Substantia nigra (tissue), 51 donors: ENCODE measurements at places on chromosomes 7 and 10.
A peak's percentile ranks its signal among the peaks of the same experiment; 100 is the strongest.

GRCh38 chr7:37372750-37373149 lies 75.9 kb downstream of the ELMO1 start:
- DNase-seq, result no peak

DNA sequence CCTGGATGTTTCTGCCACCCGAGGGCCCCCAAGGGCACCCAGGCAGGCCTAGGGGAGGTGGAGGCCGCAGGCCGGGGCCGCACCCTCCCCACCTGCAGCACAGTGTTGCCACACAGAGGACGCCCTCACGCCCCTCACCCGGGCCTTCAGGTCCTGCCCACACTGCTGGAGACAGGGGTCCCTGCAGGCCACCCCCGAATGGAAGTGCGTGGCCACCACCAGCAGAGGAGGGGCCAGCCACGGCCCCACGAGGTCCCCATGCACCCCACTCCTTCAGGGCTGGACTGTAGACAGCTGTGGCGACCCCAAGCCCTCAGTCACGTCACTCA lies 35.4 kb downstream of the ADAP1 start:
- no peak for DNase-seq

- DNase-seq, result no peak
These were observed 143.8 kb downstream of the KCNMA1 start for GRCh38 chr10:77493851-77494261.

DNA sequence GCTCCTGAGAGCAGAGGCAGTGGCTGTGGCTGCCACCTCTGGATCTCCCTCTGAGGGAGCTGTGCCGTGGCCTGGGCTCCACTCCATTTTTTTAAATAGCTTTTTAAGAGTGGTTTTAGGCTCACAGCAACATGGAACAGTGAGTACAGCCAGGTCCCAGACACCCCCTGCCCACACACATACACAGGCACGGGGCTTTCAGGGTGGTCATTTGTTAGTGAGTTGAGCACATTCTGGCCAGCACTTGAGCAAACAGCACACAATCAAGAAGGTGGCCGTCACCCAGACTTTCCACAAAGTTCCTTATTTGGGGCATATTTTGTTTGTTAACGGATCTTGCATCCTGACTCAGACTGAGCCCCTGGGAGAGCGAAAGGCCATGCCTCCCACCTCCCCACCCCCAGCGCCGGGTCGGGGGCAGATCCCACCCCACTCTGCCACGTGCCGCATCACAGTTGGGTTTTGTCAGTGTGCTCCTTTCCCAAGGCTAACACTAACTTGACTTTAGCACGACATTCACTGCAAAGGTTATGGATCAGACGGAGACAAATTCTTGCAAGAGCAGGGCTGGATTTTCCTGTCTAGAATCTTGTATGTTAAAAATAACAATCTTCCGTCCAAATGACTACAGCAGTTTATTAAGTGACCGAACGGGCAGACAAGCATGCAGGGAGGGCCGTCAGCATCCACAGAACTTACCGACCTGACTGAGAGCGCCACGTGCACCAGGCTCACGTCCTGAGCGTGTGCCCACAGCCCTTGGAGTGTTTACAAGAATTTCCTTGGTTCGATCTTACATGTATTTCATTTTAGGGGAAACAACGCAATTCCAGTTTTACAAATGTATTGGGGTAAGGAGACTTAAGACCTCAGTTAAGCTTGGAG lies 156.5 kb upstream of the NPS start:
- no peak for DNase-seq

- no peak for DNase-seq
These were observed 742 bp downstream of the LMBR1 start for GRCh38 chr7:156892081-156892800.

DNA sequence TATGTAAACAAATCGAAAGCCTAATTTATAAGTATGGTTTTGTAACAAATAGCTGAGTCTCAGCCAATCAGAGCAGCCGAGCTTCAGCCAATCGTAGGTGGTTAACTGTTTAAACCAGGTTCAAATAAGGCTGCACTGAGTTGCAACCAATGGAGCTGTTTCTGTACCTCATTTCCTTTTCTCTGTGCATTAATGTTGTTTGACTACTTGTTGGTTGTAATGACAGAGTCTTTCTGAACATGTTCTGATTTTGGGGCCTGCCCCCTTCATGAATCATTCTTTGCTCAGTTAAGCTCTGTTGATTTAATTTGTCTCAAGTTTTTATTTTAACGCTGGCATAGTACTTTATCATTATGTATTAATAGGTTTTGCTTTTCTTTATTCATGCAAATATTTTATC lies 14.6 kb downstream of the OTUD1 start:
- DNase-seq, result no peak

DNA sequence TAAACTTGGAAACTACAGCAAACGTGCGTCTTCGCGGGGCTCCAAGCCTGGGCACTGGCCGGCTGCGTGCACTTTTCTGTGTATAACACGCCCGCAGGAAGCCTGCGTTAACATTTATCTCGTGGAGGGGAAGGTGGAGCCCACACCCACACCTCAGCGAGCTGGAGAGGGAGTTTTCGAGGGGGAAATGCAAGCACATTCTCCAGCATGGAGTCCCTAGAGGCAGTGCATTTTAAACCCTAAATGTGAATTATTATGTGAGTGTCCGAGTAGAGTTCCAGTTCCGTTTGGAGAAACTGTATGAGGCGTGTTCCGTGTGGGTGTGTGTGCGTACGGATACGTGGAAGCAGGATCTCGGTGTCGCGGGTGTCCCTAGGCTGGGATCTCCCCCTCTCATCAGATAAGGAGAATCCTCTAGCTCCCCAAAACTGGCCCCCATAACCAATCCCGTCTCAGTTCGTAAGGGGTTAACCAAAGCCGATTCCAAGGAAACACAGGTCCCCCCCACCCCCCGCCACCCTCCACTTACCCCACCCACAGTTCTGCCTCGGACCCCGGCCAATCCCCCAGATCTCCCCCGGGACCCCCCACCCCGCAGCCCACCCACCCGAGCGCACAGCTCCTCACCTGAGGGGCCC lies 403 bp downstream of the CDK6 start:
- no peak for DNase-seq

DNA sequence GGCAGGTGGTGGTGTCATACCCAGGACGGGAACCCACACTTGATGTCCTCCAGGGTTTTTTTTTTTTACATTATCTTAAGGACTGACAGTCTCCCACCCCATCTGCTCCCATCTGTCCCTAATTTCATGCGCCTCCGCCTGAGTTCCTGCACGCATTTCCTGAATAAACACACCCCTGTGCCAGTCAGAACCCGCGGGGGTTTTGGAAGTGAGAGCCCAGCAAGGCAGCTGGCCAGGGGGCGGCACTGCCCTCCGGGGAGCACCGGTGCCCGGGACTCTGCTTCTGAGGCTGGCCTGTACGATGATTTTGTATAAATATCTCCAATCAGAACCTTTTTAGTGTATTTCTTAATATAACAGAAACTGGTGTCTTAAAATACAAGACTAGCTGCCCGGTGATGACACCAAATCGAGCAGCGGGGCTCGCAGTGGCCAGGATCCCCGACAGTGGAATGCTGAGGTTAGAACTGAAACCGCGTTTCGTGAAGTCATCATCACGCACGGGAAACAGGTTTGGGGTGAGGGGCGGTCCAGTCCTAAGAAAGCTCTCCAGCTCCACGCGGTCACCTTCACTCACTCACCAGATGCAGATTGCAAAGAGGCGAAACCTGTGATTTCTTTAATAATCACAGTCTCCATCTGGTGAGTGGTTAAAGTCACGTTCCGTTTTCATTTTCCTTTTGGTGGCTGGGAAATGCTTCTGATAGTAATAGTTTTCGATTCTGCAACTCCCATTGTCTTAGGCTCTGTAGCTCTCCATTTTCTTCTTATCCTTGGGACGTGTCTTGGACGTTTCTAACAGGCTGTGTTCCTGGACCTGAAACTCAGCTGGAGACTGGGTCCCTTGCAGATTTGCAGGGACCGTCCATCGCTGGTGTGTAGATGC lies 19.7 kb downstream of the BNIP3 start:
- peak; percentile 38 for DNase-seq

GRCh38 chr7:26879671-26880070 lies 15.3 kb upstream of the SKAP2 start:
- no peak for DNase-seq

DNA sequence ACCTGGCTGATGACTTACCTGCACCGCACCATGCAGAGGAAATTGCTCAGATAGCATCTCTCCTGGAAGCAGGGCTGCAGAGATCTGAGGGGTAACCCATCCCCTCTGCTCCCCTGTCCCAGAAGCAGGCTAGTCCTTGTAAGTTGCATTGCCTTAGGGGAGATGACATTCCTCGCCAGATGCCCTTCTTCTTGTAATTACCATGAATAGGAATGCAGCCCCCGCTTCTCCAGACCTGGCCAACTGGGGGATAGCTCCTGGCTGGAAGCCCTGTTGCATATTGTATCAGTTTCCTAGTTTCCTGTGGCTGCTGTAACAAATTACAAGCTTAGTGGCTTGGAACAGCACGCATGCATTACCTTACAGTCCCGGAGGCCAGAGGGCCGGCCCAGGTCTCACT lies 47.5 kb upstream of the EN2 start:
- DNase-seq, result no peak

- DNase-seq, result no peak
These were observed 113.1 kb upstream of the RNF32 start for GRCh38 chr7:156527458-156527890.

GRCh38 chr10:30763918-30764317 lies 134.4 kb upstream of the LYZL2 start:
- DNase-seq, result no peak

- no peak for DNase-seq
These were observed 39.7 kb upstream of the SAMD8 start for GRCh38 chr10:75071756-75072155.

DNA sequence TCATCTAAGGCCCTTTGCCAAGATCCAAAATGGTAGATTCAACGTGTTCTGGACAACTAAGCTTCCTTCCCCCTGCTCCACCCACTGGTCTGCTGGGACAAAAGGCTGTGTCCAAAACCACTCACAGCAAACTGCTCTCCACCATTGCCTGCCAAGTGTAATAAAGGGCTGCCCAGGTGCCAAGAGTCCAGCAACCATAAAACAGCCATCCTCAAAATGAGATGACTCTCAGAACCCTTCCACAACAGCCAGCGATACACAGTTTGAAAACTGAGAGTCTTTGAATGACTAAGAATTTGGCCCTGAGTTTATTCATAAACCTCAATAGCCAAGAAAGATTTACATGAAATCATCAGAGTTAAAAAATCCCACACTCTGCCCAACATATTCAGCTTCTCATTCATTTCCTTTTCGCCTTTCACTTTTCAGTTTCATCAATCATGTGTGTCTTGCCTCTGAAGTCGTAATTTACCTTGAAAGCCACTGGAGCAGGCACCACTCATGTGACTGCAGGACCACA lies 658.1 kb upstream of the MGMT start:
- DNase-seq, result no peak

DNA sequence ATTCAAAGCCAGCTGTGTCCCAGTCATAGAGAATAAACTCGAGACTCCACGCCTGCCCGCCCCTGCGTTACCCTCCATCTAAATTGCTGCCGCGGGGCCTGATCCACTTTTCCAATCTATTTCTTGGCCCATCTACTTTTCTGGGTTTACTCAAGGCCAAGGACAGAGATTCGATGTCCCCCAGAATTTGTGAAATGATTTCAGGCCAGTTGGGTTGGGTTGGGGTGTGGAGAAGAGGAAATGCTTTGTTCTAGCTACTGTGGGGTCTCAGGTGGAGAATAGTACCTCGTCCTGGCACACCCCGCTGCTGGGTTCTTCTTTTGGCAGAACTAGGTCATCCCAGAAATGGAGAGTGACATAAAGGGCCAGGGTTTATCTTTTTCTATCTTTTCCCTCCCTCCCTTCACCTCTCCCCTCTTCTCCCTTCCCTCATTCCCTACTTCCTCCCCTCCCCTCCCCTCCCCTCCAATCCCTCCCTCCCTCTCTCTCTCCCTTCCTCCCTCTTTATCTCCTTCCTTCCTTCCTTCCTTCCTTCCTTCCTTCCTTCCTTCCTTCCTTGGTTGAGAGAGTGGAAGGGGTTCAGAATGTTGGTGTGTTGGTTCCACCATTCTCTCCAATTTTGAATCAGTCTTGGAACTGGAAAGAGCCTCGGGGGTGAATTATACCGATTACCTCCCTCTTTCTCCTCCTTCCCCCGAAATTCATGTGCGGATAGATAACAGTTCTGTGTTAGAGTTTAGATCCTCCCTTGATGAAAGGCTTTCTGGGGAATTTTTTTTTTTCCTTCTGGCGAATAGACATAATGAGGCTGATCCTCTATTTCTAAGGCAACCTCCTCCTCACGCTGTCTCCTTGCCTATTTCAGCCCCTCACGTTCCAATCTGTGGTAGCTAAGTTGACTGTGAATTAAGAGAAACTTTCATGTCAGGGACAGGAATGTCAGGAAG lies 1.2 kb upstream of the TMEM229A start:
- DNase-seq, result no peak

DNA sequence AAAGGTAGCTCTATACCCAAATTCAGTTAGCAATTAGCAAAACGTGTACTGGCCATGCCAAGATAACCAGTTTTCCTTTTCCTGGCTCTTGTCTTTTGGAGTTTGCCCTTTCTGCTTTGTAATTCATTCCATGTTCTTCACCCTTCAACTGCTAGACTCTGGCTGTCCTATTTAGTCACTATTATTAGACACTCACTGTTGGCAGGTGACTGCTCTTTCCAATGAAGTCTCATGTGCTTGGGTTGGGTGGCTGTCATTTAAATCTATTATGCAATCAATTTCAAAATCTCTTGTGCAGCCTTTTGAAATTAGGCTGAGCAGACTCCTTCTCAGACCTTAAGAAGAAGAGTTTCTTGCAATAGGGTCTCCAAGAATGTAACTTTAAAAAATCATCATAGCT lies 266.5 kb downstream of the GPR158 start:
- DNase-seq, result no peak

GRCh38 chr7:147231275-147231674 lies 1114.7 kb downstream of the CNTNAP2 start:
- DNase-seq, result no peak

- peak; percentile 27 for DNase-seq
These were observed 338.2 kb upstream of the PRKCQ start for GRCh38 chr10:6918305-6918704.

- no peak for DNase-seq
These were observed 45.8 kb downstream of the PRR15 start for GRCh38 chr7:29609162-29610037.

- DNase-seq, result no peak
These were observed 14.3 kb downstream of the EFCAB10 start for GRCh38 chr7:105567024-105567423.
